ENCODE measurements at places on chromosomes 1 and 21.

GRCh38 chr1:115830963-115831362, 10.0 kb downstream of the NHLH2 start:
- no peak for DNase-seq

DNA sequence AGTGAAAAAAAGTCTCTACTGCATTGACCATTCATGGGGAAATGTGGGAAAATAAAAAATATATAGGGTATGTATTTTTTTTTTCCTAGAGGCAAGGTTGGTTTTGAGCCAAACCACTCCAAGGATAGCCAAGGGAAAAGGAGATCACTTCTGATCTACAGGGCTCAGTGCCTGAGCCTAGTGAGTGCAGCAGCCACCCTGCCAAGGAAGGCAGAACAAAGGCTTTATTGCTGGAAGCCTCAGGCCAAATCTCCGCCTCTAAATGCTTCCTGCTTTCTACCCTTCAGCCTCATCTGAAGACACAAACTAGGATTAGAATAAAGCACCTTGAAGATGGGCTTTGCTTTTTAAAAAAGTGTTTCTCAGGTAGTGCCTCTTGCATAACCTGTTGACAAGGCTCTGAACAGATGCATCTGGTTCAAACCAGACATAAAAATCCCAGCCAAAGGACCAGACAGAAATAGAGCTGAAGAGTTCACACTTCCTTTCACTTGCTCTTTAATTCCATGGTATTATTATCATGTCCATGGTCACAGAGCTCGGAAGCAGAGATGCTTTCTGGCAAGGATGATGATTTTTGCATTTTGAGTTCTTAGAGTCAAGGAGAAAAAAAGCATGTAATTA, 10.5 kb downstream of the C1orf115 start:
- no peak for DNase-seq

- no peak for DNase-seq
Observed at GRCh38 chr1:64357422-64357821, 112.5 kb upstream of the CACHD1 start.

- no peak for DNase-seq
Observed at GRCh38 chr1:2233468-2233867, 5.3 kb downstream of the SKI start.

- no peak for DNase-seq
Observed at GRCh38 chr21:45529785-45530422, 12.3 kb downstream of the SLC19A1 start.

DNA sequence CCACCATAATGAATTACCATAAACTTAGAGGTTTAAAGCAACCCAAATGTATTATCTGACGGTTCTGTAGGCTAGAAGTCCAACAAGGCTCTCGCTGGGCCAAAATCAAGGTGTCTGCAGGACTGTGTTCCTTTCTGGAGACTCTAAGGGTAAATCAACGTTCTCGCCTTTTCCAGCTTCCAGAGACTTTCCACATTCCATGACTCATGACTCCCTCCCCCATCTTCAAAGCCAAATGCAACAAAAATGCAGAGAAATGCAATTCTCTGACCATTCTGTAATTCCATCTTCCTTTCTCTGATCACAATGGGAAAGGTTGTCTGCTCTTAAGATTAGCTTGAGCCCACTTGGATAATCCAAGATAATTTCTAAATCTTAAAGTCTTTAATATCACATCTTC, 287.1 kb downstream of the LTN1 start:
- DNase-seq: peak; percentile 58

DNA sequence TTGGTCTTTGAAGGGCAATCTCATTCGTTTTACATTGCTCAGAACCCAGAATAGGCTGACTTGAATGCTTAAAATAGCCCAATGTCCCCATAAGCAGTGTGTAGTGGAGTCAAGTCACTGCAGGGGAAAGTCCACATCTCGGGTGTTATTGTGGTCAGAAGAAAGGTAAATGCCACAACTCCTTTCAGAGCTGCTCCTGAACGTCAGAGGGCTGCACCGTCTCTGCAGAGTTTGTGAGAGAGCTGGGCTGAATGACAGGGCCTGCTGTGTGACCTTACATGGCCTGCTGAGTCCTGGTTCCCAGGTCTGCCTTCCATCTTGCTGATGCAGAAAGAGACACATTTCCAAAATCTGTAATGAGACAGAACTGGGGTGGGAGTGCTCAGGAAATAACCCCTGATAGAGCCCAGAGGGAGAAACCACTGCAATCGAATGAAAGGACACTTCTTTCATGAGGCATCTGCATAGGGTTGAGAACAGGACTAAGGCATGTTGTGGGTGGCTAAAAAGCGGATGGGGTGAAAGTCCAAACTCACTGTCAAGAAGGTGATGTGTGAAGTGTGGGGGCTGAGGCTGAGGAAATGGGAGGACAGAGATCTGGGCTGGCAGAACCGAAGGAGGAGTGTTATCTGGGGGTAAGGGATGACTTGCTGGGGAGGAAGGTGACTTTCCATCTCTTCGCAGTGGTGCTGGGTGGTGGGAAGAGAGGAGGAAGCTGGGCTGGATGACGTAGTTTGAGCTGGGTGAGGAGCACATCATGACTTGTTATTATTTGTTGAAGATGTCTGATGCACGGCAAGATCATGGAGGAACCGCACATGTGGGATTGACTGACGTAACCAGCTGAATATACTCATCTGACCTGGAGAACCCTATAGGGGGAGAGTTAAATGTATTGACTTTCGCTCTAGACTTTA, 33.7 kb downstream of the XCL2 start:
- no peak for DNase-seq

DNA sequence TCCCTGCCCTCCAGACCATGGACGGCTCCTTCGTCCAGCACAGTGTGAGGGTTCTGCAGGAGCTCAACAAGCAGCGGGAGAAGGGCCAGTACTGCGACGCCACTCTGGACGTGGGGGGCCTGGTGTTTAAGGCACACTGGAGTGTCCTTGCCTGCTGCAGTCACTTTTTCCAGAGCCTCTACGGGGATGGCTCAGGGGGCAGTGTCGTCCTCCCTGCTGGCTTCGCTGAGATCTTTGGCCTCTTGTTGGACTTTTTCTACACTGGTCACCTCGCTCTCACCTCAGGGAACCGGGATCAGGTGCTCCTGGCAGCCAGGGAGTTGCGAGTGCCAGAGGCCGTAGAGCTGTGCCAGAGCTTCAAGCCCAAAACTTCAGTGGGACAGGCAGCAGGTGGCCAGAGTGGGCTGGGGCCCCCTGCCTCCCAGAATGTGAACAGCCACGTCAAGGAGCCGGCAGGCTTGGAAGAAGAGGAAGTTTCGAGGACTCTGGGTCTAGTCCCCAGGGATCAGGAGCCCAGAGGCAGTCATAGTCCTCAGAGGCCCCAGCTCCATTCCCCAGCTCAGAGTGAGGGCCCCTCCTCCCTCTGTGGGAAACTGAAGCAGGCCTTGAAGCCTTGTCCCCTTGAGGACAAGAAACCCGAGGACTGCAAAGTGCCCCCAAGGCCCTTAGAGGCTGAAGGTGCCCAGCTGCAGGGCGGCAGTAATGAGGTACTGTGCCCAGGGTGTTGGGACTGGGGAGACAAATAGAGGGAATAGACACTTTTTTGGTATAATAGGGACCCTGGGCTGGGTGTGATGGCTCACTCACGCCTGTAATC, 1.0 kb downstream of the ZBTB48 start:
- no peak for DNase-seq

- no peak for DNase-seq
Observed at GRCh38 chr21:42190486-42190863, 28.5 kb upstream of the ABCG1 start.

DNA sequence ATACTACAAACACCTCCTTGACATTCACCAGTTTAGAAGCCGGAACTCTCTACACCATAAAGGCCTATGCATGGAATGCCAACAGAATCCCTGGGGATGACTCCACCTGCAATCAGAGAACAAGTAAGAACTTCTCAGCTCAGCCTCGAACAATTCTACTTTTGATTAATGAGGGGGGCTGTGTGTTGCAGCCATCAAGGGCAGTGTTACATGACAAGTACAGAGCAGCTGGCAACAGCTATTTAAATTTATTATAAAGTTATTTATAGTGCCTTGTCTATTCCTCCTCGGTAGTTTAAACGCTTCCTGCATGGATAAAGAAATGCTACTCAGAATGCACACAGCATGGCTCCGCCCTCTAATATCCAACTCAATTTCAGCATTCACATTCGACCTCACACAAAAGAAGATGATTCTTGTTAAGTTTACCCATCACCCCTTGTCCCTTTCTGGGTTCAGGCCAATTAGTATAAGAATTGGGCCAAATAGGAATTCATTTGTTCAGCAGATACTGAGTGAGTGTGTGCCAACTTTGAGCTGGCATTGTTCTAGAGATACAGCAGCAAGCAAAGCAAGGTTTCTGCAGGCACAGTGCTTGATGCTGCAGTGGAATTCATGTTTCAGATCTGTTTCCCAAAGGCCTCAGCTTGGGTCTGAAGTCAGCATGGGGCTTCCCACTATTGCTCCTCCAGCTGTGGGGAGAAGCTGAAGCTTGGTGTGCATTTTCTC, 6.4 kb downstream of the FNDC7 start:
- no peak for DNase-seq

GRCh38 chr1:119516680-119517079, 9.7 kb downstream of the HSD3B1 start:
- DNase-seq: no peak

- no peak for DNase-seq
Observed at GRCh38 chr1:245516284-245516759, 361.5 kb downstream of the KIF26B start.

GRCh38 chr21:26810676-26811415, 34.4 kb downstream of the ADAMTS1 start:
- no peak for DNase-seq

DNA sequence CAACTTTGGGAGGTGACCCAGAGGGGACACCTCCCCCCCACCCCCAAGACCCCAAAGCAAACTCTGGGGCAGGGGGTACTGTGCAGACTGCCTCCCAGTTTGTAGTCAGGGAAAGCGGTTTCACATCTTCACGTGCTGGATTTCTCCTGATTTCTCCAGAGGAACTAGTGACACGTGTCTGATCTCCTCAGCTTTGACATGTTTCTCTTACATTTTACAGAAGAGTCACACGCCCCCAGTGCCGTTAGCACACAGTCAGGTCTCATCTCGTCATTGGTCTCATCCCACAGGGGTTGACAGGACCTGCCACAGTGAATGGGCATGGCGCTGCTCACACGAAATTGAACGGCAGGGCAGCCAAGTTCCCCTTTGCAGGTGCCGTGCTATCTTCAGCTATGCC, 11.8 kb downstream of the PDPN start:
- no peak for DNase-seq

DNA sequence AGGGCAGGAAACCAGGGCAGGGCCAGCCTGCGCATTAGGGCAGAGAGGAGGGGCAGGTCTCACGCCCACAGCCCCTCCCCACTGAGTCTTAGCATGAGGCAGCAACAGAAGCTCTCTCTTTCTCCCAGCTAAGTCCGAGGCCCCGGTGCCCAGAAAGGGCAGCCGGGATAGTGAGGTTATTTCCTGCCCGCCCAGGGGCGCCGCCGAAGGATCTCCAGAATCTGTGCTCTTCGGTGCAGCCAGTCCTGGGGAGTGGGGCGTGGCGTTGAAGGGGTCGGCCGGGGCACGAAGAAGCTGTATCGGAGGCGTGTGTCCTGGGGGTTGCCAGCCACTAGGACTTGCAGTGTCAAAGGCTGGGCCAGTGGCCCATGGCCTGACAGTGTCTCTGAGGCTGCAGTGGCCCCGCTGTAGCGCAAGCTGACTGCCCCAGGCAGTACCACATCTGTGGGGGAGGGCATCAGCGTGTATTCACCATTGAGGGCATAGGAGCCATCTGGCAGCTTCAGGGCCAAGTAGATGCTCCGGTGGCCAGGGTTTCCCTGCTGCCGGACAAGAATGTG, 7.8 kb downstream of the ADAMTS4 start:
- DNase-seq: no peak

DNA sequence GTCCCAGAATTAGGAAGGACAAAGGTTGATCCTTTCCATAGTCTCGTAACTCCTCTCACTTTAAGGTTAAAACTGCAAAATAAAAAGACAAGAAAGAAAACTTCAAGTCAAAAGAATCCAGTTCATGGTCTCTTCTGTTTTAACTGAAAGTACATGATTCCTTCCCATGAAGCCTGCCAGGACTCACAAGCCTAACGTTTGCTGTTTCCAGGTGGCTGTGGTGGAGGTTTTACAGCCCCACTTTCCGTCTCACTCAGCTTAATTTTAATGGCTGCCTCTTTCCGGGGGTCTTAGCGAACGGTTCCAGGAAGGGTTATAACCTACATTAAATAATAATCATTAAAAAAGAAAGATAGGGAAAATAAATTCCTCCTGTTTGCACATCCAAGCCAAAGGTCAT, 136.8 kb upstream of the SPAG17 start:
- DNase-seq: no peak

DNA sequence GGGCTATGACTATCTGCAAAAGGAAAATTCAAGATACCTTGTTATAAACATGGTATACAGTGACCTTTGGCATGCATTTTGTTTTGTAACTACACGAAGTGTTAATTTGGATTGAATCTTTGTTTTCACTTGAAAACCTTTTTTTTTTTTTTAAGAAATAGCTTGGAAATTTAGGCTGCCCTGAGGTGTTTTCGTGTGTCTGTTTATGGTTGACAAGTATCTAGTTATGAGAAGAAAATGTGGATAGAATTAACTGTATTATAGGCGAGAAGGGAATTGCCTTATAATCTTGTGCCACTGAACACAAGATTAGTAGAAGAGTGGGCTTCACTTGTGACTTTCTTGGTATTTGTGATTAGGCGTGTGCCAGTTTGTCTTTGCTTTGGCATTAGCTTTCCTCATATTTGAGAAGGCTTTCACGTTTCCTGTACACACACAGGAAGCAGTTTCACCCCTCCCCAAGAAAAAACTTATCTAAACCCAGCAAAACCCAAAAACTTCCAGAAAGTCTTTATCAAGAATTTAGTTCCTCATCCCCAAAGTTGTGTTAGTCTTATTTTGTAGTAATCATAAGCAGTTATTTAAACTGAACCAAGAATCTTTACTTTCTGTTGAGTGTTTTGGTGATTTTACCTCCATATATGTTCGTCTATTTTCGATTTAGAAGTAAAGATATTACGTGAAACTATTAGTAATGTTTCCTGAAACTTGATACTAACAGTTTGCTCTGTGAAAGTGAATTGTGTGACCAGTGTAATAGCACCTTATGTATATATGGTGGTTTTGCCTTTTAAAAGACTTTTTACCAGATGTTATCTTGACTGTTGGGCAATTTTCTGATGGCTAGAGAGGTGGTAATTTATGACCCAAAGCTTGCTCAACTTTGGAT, 3.8 kb downstream of the DYRK1A start:
- DNase-seq: peak; percentile 60

- DNase-seq: no peak
Observed at GRCh38 chr1:212567638-212568037, 40.9 kb upstream of the ATF3 start.

- no peak for DNase-seq
Observed at GRCh38 chr1:15180189-15180588, 26.6 kb downstream of the TMEM51 start.
